ENCODE measurements at places on chromosomes 2 and 18. TPM values are rescaled to one million over a fixed set of nuclear protein-coding genes. Genes with fewer than 3 reads are reported as not detected.

The RGPD4 gene
- total RNA-seq = 0.16 TPM

The SP5 gene
- total RNA-seq = not detected

The ATOH8 gene
- total RNA-seq = not detected

The HOXD8 gene
- total RNA-seq = not detected

The RNF125 gene
- 12.0 TPM for total RNA-seq

The SH3RF3 gene
- 1.7 TPM for total RNA-seq

The DCAF17 gene
- total RNA-seq = 17.6 TPM

The TTR gene
- not detected for total RNA-seq

The ALLC gene
- not detected for total RNA-seq

The ATP8B1 gene
- not detected for total RNA-seq

The DPYSL5 gene
- total RNA-seq = not detected

The CDKL4 gene
- not detected for total RNA-seq

The SLC23A3 gene
- total RNA-seq = 2.8 TPM

The GLB1L gene
- 6.1 TPM for total RNA-seq

The GRP gene
- total RNA-seq = not detected

The CPS1 gene
- 3.7 TPM for total RNA-seq

The ASB18 gene
- not detected for total RNA-seq

The KYNU gene
- total RNA-seq = not detected

The PROKR1 gene
- not detected for total RNA-seq
